NCI-H526 (cell line): ENCODE measurements at places on chromosomes 3 and 15.

GRCh38 chr3:2869905-2870304 lies 240.3 kb downstream of the IL5RA start:
- no peak for DNase-seq

- no peak for DNase-seq
These were observed 157.8 kb downstream of the MECOM start for GRCh38 chr3:169505577-169506230.

DNA sequence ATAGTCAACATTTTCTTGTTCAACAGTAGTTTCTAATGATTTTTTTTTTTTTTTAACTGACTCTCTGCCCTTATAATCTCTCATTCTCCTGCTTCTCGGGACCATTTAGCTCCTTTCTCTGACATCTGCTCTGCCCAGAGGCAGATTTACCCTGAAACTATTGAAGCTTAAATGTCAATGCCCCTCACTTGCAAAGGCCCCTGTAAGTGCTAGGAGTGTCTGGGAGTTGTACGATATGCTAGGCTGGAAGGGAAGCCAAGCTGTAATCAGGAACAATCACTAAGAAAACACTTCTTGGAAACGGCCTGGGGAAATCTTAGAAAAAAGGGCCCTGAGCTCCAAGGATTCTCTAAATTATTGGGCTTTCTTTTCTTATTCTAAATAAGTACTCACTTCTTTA lies 5.8 kb upstream of the PLOD2 start:
- DNase-seq, result no peak

- no peak for DNase-seq
These were observed 43.4 kb downstream of the TSC22D2 start for GRCh38 chr3:150451329-150452048.

GRCh38 chr3:162933656-162934055 lies 1437.0 kb downstream of the OTOL1 start:
- DNase-seq, result no peak

GRCh38 chr3:122533931-122534334 lies 19.2 kb upstream of the KPNA1 start:
- DNase-seq, result no peak

GRCh38 chr3:142983318-142983717 lies 18.1 kb upstream of the U2SURP start:
- DNase-seq, result no peak

DNA sequence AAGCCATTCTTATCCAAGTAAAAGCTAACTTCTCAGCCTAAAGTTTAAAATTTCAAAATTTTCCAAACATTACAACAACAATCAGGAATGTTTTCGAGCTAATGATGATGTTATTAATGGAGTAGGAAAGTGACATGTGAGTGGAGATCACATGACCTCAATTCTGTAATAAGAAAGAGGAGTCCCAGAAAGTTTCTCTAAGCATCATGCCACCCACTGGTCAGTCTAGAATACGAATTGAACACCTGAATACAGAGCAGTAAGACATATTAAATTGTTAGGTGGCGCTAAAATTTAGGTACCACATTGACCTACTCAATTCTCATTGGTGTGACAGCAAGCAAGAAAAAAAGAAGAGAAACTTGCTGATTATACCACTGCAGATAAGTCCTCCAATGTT lies 163.9 kb downstream of the DCLK3 start:
- DNase-seq, result peak; percentile 5

GRCh38 chr3:16064642-16065414 lies 109.7 kb upstream of the GALNT15 start:
- no peak for DNase-seq

DNA sequence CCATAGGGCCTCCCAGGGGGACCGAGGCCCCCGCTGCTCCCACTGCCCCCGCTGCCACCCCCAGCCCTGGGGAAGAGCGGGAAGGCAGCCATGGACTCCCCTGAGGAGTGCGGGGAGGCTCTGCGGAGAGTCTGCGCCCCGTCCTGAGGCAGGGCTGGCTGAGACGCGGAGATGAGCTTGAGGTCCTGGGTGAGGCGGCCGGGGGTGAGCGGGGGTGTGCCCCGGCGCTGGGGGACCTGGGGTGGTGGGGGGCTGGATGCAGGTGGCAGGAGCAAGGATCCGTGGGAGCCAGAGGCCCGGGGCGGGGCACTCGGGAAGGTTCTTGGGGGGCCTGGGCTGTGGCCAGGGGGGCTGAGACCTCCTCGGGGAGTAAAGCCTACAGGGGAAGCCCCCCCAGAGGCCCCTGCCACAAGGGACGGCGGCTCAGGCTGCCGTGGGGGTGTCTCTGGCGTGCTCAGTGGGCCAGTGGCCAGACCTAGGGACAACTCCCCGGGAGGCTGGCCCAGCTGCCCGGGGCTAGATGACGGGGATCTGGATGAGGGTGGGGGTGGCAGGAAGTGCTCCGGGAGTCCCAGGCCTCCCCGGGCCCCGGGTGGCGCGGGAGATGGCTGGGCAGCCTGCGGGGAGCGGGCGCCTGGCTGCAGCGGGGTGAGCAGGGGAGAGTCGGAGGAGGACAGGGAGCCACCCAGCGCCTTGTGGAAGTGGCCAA lies 45.9 kb downstream of the HCN4 start:
- no peak for DNase-seq

DNA sequence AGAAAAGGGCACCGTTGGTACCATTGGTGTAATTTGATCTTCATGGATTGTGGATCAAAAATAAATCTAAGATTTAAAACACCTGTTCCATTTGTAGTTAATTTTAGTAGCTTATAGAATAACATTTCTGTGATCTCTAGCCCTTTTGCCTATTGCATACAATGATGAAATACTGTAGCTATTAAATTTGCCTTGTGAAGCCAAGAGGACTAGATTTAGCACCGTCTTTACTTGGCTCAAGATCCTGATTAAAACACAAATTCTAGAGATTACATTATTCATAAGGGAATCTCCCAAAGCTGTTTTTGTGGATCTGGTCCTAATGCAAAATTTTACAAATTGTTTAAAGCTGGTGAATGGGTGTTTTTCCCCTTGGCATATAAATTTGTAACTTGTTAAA lies 8.2 kb downstream of the TBC1D23 start:
- no peak for DNase-seq

DNA sequence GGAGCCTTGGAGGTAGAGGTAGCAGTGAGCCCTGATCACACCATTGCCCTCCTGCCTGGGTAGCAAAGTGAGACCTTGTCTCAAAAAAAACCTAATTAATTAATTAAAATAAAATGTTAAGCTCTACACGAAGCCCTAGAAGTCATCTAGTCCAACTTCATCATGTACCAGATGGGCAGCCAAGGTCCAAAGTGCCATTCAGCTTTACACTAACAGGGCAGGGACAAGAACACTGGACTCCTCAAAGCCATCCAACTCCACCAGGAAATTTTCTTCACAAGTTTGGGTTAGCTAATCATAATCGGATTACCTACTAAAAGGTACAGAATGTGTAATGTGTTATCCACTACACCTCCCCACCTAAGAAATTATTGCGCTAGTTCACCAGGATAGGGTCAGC lies 48.8 kb downstream of the WWTR1 start:
- DNase-seq, result no peak

- no peak for DNase-seq
These were observed 249.6 kb downstream of the MBNL1 start for GRCh38 chr3:152518346-152518745.

GRCh38 chr3:70734756-70735155 lies 422.3 kb upstream of the MDFIC2 start:
- DNase-seq, result no peak

- DNase-seq, result peak; percentile 65
These were observed at the start of the genes ATXN7 and THOC7 for GRCh38 chr3:63863150-63864007. TSS of gene ATXN7 (plus strand) at chr3:63863867. CDS start at chr3:63912599, 48,732 bp downstream. TSS of gene THOC7 (minus strand) at chr3:63863805. CDS start at chr3:63863790, 15 bp downstream.

DNA sequence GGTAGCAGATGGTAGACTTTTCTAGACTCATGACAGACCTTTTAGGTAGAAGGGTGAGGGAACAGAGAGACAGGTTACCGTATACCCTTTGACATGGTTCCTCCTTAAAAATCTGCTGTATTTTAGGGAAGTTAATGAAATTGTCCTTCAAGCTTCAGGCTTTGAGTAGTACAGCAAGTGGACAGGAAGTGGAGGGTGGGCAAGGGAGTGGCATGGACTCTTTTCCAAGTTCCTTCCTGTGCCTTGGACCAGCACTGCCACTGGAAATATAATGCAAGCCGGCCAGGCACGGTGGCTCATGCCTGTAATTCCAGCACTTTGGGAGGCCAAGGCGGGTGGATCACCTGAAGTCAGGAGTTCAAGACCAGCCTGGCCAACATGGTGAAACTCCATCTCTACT lies 156.1 kb upstream of the LRRFIP2 start:
- DNase-seq, result no peak

DNA sequence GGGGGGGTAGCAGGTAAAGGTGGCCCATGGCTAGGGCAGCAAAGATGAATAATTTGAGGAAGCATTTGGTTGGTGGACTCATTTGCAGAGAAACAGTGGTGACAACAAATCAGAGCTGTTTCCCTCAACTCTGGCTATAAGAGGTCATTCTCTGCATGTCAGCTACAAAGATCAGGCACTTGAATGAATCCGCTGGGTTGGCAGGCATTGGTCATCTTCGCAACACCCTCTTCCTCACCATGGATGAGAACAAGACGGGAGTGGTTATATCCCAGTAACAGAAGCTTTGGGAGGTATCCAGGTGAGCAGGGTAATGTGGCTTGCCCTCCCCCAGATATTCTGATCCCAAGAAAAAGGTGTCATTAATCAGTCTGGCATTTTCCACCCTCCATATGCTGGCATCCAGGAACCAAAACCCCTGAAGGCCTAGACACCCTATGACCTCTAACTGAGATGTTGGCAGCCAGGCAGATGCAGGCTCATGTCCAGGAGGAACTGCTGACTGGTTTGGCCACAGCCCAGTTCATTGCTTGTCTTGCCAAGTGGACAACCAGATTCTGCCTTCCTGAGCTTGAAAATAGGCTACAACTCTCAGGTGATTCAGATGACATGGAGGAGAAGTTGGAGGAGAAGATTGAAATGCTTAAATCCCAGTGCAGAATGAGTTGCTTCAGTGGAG lies 108.9 kb upstream of the TRIM42 start:
- no peak for DNase-seq

GRCh38 chr15:47813748-47814384 lies 96.6 kb downstream of the SEMA6D start:
- no peak for DNase-seq

DNA sequence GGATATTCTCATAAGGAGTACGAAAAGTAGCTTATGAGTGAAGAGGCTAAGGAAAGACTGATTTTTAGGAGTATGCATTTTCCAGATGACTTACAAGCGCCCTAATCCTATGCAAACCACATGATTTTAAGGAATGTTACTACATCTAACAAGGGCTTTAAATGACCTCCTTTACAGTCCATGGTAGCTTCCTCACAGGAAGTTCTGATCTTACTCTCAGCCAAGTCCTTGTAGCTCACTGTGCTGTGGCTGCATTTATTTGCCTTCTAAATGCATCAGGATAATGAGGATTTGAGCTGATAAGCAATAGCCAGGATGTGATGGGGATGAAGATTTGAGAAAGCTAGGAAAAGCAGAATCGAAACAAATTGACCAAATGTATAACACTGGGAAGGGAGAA lies 896.0 kb downstream of the MCTP2 start:
- no peak for DNase-seq

DNA sequence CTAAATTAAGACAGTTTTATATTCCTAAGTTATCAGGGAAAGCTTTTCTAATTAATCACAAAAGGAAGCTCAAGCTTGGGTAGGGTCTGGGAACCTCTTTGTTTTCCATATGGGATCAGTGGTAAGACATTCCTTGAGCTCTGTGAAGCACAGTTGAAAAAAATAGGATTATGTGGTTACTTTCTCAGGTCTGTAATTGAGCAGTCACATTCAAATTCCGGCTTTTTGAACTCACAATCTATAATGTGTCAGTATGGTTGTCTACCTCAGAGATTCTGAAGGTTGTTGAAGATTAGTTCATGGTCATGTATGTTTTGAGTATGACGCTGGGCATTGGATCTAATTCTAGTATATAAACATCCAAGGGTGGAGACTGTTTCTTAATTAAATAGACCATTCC lies 364.5 kb downstream of the LPP start:
- no peak for DNase-seq

- no peak for DNase-seq
These were observed 151.4 kb downstream of the FBLN2 start for GRCh38 chr3:13700362-13700761.

DNA sequence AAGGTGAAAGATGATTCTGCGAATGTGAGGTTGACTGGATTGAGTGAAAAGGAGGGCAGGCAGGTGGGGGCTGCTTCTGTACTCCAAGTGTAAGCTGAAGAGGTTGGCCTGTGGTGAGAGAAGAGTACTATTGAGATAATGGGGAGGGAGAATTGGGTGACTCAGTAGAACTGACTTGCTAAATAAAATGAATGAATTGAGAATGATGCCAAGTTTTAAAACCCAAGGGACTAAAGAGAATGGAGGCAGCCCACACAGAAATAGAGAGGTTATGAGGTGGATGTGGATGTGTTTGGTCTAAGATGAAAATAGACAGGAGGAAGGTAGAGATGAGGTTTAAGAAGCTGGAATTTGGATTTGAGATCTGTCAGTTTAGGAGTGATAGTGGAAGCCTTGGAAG lies 5.9 kb downstream of the MME start:
- DNase-seq, result no peak

GRCh38 chr3:178405531-178405930 lies 130.7 kb upstream of the KCNMB2 start:
- no peak for DNase-seq

DNA sequence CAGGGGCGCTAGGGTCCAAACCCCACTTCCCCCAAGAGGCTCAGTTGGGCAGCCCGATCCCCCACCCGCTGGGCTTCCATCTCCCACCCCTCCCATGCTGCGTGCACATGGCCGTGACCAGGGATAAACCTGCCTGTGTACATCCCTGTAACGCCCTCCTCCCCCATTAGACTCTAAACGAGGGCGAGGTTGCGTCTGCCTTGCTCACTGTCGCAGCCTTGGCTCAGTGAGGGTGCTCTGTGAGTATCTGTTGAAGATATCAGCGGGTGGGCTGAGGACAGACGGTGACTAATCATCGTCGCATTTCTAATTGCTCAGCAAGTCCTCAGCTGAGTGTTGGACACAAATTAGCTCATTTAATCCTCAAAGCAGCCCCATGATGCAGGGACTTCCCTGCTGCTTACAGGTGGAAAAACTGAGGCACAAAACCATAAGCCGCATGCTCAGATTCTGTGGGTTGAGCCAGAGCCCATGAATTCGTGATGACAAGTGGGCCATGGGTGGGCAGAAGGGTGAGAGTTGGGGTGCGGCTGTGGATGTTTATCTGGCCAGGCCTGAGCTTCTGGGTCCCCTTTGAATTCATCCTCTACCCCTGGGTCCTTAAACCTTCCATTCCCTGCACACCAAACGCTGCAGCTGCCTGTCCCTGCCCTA lies 26.0 kb downstream of the FBLN2 start:
- no peak for DNase-seq

- no peak for DNase-seq
These were observed 47.9 kb upstream of the DCLK3 start for GRCh38 chr3:36812240-36812639.

- DNase-seq, result no peak
These were observed 80.5 kb upstream of the NEO1 start for GRCh38 chr15:72971766-72972165.
